Upper lobe of right lung (tissue), 1 donor: ENCODE measurements at places on chromosomes 6 and 20. TPM values are rescaled to one million over a fixed set of nuclear protein-coding genes. Genes with fewer than 3 reads are reported as not detected.

DNA sequence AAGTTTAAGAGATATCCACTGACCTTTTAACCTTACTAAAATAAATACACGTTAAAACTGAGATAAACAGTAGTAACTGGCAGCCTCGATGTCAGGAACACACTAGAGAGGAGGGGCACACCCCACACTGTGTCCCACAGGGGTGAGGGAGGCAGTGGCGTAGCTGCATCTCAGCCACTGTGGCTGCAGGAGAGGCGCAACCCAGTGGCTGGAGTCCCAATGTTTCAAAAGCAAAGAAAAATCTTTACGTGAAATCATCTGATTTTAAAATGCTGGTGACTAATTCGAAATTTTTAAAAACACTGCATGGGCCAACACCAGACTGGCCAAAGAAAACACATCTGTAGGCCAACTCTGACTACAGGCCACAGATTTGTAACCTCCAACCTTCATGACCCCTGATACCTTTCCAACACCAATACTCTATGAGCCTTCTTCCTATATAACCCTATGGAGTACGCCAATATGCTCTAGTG lies 54.7 kb downstream of the TRAM2 start:
- no peak for DNase-seq

DNA sequence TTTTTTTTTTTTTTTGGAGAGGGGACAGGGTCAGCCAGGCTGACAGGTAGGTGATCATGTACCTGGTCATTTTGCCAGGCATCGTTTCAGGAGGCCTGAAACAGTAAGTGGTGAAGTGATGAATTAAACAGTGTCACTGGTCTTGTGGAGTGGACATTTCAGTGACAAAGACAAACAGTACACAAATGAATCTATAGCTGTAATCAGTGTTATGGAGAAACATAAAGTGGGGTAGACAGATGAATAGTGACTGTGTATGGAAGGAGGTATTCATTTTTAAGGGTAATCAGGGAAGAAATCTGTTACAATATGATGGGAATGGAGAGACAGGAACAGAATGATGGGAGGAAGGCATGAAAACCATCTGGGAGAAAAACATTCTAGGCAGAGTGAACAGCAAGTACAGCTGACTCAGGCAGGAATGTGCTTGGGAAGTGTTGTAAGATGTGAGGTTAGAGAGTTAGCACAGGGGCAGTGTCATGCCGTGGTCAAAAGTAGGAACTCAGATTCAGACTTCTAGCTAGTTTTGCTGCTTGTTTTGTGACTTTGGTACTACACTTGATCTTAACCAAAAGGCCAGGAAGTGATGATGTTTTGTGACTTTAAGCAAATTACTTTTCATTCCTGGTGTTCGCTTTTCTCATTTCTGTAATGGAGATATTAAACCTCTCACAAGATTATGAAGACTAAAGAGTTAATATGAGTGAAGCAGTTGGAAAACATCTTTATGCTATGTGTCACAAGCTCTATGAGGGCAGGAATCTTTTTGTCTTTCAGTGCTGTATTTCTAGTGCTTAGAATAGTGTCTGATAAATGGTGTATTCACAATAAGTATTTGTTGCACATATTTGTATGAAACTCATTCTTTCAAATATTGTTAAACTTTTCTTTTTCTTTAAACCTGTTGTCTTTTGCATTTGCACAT lies 43.4 kb downstream of the QKI start:
- no peak for DNase-seq

- no peak for DNase-seq
These were observed 22.1 kb downstream of the MDGA1 start for GRCh38 chr6:37675606-37676005.

- DNase-seq = no peak
These were observed 518.5 kb downstream of the CD83 start for GRCh38 chr6:14635934-14636591.

TREML1 gene
- total RNA-seq = 2.5 TPM

DLL1 gene
- total RNA-seq = 14.6 TPM

DOK5 gene
- 0.69 TPM for total RNA-seq
